ENCODE measurements at places on chromosomes 5 and 9.

GRCh38 chr5:167576897-167577296 lies 714.5 kb upstream of the WWC1 start:
- no peak for DNase-seq

DNA sequence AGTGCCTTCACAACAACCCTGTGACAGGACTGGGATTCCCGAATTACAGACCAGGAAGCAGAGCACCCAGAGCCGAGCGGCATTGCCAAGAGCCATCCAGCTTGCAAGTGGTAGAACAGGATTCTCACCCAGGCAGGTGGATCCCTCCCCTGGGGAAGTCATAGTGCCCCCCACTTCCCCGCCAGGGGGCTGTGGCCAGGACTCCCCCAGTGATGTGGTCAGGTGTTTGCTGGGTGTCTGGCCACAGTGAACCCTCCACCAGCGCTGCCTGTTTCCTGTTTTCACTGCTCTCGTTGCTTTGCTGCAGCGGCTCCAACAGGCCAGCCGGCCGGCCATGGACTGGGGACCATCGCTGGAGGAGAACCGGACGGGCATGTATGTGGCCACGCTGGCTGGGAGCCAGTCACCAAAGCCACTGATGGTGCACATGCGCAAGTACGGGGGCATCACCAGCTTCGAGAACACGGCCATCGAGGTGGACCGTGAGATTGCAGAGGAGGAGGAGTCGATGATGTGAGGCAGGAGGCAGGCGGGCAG lies 19.3 kb downstream of the SLC6A7 start:
- peak; percentile 34 for DNase-seq

GRCh38 chr5:12659686-12660085 lies 755.4 kb upstream of the CTNND2 start:
- no peak for DNase-seq

GRCh38 chr5:36630201-36631145 lies 24.1 kb downstream of the SLC1A3 start:
- no peak for DNase-seq

DNA sequence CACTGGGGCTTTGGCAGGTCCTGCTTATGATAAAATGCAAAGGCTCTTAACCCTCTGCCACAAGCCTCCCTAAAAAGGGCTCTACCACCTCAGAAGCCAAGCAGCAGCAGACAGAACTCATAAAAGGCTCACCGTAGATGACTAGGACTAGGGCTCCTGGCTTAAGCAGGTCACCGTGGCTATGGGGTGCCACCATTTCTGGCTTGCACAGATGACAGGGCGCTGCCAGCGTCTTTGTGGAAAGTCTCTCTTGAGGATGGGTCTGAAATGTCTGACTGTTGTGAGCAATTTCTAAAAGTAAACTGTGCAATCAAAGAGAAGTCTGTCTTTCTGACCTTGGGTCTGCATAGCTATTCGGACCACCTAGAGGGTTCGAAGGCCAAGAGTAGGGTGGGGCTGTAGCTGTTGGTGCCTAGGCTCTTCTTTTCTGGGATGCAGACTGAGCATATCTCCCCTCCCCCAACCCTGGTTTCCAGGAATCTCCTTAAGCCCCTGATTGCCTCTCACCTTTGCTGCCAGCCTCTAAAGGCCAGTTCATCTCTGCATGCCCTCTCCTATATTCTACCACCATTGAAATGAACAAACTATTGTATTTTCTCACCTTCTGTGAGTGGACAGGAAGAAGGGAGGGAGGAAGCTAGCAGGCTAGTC lies 307.4 kb downstream of the ARHGAP26 start:
- DNase-seq = no peak

DNA sequence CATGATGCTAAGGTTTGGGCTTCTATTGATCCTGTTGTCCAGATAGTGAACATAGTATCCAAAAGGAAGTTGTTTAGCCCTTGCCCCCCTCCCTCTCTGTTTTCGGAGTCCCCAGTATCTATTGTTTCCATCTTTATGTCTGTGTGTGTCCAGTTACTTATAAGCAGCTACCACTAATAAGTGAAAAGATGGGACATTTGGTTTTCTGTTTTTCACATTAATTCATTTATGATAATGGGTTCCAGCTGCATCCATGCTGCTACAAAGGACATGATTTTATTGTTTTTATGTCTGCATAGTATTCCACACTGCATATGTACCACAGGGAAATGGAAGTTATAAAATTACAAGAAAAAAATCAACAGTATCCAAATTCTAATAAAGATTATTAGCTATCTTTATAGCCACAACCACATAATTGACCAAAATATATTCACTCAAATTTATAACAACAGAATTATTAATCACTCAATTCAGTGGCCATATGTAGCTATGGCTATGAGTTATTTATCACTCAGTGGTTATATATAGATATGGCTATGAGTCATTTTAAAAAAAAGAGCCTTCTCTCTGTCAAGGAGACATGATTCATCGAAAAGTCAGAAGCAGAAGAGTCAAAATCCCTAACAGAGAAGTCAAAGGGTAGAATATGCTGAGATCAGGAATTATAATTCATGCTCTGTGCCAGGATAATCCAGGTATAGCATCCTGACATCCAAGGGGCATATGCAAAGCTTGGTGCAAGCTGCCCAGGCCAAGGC lies 367.5 kb downstream of the DEPDC1B start:
- DNase-seq = no peak

DNA sequence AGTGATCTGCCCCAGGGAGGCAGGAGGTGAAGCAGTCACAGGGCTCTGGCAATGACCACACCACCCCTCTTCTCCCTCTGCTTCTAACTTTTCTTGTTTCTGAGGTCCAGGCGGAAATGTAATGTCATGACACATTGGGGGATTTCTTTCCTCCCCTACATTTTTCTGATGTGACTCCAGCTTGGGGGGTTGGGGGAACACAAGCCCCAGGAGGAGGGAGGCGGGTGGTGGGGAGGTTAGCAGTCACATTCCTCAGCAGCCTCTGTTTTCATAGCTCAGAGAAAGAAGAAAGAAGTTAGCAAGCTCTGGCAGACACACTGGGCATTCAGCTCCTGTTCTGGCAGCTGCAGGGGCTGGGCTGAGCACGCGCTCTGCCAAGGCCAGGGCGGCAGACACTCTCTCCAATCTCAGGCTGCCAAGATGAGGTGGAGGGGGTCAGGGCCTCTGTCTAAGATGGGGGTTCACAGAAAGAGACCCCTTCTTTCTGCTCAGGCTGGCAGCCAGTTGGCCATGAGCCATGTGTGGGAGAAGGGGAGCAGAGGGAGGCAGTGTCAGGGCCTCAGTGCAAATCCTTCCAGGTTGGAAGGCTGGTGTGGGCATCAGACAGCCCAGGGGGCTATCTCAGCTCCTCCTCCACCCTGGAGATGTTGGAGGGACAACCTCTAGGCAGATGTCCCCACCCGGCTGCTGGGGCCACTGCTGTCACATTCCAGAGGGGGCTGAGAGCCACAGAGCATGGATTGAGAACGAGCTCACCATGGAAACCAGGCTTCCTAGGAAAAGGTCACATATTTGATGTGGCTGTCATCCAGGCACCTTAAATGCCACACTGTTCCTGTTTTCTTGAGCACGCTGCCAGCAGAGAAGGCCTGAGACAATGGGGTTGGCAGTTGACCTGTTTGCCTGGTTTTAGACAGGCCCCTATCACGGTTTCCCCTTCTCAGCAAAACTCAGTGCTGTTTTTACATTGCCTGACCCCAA lies 20.1 kb upstream of the PFDN1 start:
- peak; percentile 85 for DNase-seq

- DNase-seq = no peak
These were observed 8.4 kb upstream of the NDST1 start for GRCh38 chr5:150499437-150499956.

Measured in astrocyte of the cerebellum (primary cell).